ENCODE measurements at places on chromosomes 16 and 17.

- no peaks in the 10 kb centered on the region for H3K27me3 ChIP-seq
- no peak overlapping the region for H3K4me3 ChIP-seq
- no peaks in the 10 kb centered on the region for H3K36me3 ChIP-seq
Measured at GRCh38 chr16:3580686-3581085, 3.5 kb upstream of the NLRC3 start.

DNA sequence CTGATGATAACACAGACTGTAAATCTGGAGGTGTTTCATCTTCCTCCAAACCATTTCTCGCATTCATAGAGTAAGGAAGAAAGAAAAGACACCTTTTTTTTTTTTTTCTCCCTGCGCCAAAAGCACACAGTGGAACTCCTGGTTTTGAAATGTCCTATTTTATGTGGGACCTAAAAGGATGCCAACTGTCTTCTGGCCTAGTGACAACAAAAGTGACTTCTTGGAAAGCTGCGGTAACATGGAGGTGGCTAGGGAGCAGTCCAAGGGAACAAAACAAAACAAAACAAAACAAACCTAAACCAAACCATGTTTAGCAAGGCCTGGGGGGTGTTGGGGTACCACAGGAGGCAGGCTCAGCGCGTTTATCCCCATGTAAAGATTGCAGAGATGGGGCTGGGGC is 174.8 kb downstream of the XYLT1 start:
- H3K4me3 ChIP-seq: no peak overlapping the region
- no peaks in the 10 kb centered on the region for H3K27me3 ChIP-seq
- H3K27ac ChIP-seq: no peak overlapping the region
- no peak for DNase-seq
- H3K36me3 ChIP-seq: no peaks in the 10 kb centered on the region
- no peaks in the 10 kb centered on the region for H3K4me1 ChIP-seq

DNA sequence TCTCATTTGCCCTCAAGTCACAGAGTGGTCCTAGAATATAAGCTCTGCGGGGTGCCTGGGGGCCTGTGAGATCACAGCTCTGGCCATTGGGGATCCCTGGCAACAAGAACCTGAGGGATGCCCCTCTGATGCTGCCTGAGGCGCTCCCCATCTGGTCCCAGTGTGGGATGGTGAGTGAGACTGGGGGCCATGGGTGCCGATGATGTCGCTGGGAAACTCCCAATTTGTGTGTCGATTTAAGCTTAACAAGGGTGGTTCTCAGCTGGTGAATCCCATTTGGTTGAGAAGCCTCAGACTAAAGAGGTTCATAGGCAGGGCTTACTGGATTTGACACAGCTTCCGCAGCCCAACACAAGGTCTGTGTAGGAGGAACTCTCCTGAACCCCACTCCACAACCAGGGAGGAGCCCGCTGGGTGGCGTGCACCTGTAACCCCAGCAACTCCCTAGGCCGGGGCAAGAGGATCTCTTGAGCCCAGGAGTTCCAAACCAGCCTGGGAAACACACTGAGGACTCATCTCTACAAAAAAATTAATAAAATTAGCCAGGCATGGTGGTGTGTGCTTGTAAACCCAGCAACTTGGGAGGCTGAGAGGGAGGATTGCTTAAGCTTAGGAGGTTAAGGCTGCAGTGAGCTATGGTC is 63.7 kb upstream of the SIAH1 start:
- H3K4me1 ChIP-seq: peaks cover 6% of the 10 kb centered on the region
- no peak for DNase-seq
- no peak overlapping the region for H3K4me3 ChIP-seq
- no peaks in the 10 kb centered on the region for H3K27me3 ChIP-seq

- no peak overlapping the region for H3K4me3 ChIP-seq
- no peaks in the 10 kb centered on the region for H3K27me3 ChIP-seq
- H3K27ac ChIP-seq: no peak overlapping the region
- DNase-seq: no peak
- H3K36me3 ChIP-seq: no peaks in the 10 kb centered on the region
- H3K4me1 ChIP-seq: no peaks in the 10 kb centered on the region
Measured at GRCh38 chr17:76149214-76149613, 8.2 kb upstream of the FOXJ1 start.

- no peaks in the 10 kb centered on the region for H3K36me3 ChIP-seq
- no peak overlapping the region for H3K4me3 ChIP-seq
- no peak for DNase-seq
Measured at GRCh38 chr16:89845417-89845816, 17.1 kb downstream of the SPIRE2 start.

DNA sequence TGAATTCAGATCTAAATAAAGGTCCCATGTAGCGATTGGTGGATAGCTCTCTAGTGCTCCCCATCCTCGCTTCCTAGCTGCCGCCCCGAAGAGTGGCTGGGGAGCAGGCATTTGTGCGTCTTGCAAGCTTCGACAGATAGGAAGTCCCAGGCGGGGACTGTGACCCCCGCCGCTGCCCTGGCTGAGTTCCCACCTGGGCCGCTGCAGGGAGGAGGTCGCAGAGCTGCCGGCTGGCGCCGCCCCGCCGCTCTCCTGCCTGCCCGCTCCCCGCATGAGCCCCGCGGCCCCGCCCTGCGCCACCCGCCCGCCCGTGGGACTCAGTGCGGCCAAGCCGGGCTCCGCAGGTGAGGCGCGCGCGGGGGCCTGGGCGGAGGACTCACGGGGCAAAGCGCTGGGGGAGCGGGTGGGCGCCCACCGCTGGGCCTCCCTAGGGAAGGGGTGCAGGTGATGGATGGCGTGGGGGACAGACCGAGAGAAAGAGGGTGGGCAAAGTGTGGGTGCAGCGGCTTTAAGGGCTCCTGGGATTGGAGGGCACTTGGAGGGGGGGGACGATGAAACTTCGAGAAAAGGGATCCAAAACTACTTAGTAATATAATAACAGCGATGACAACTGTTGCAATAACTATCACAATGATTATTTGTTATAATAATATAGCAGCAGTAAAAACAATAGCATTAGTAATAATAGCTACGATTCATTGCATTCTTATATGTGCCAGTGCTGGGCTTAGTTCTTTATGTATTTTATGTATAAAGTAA is at the start of gene OTOA:
Gene OTOA (plus strand): TSS at position 80 of the 759 bp plus-strand sequence. CDS start 14,547 bp downstream, outside the sequence.
- no peaks in the 10 kb centered on the region for H3K27me3 ChIP-seq
- H3K27ac ChIP-seq: no peak within 1 kb of the TSS
- no peaks in the 10 kb centered on the region for H3K4me1 ChIP-seq
- peak; percentile 56 for DNase-seq
- no peak within 1 kb of the TSS for H3K4me3 ChIP-seq

DNA sequence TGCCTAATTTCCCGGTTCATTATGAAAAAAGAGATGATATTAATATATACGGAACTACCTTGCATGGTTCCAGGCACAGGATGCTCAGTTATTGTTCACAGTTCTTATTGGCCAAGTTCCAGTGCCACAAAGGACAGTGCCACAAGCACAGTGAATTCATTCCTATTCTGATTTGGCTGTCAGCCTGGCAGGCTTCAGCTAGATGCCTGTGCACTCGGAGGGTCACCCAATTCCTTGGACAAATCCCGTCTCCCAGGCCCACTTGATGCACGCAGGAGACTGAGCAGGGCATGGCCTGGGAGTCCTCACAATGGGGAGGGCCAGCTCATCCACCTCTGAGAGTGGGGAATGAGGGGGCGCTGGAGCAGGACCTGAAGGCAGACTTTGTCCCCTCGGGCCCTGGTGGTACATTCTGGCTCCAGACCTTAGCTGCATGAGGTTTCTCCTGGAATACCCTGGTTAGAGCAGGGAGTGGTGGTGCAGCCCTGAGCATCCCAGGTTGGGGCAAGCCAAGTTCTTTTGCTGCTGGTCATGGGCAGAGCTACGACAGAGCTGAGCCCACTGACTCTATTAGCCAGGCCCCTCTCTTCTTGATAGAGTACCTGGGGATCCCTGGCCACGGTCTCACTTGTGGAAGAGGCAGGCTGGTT is 41.4 kb downstream of the MIS12 start:
- no peaks in the 10 kb centered on the region for H3K27me3 ChIP-seq
- DNase-seq: peak; percentile 73
- no peaks in the 10 kb centered on the region for H3K4me1 ChIP-seq
- no peak overlapping the region for H3K4me3 ChIP-seq
- H3K36me3 ChIP-seq: no peaks in the 10 kb centered on the region

DNA sequence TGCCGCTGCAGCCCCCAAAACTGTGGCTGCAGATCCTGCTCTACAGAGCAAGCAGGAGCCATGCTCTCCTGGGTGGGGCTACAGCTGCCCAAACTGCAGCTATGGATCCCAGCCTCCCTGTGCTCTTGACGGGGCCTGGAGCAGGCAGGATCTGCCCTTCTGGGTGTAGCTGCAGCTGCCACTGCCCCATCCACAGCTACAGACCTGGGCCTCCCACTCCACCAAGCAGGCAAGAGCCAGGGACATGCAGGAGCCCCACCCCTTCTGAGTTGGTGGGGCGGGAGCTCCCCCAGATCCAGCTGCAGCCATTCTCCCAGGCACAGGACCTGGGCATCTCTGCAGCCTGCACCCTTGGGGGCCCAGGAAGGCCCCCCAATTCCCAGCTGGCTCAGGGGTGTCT is 551.2 kb upstream of the CA10 start:
- H3K36me3 ChIP-seq: no peaks in the 10 kb centered on the region
- H3K4me1 ChIP-seq: no peaks in the 10 kb centered on the region
- DNase-seq: no peak
- no peaks in the 10 kb centered on the region for H3K27me3 ChIP-seq
- H3K27ac ChIP-seq: no peak overlapping the region

DNA sequence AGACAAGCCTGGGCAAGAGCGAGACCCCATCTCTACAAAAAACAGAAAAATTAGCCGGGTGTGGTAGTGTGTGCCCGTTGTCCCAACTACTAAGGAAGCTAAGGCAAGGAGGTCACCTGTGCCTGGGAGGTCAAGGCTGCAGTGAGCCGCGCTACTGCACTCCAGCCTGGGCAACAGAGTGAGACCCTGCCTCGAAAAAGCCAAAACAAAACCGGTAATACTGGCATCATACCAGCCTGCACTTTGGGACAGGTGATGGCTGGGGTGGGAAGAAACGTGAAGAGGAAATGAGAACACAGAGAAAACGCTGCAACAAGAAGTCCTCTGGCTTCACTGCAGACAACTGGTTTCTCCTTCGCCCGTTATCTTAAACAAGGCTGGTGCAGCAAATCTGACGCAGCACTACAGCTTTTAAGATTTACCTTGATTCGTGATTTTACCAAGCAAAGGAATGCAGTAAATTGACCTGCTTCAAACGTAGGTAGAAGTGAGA is 725 bp upstream of the CASC3 start:
- H3K36me3 ChIP-seq: peaks cover 9% of the 10 kb centered on the region
- no peaks in the 10 kb centered on the region for H3K27me3 ChIP-seq
- H3K4me3 ChIP-seq: peak overlapping the region; percentile 76
- H3K27ac ChIP-seq: peak overlapping the region; percentile 91
- no peak for DNase-seq

GRCh38 chr16:27231692-27232060 is 28.4 kb downstream of the KDM8 start:
- H3K4me3 ChIP-seq: no peak overlapping the region
- no peak for DNase-seq
- H3K27me3 ChIP-seq: no peaks in the 10 kb centered on the region
- H3K36me3 ChIP-seq: no peaks in the 10 kb centered on the region
- no peak overlapping the region for H3K27ac ChIP-seq
- no peaks in the 10 kb centered on the region for H3K4me1 ChIP-seq

DNA sequence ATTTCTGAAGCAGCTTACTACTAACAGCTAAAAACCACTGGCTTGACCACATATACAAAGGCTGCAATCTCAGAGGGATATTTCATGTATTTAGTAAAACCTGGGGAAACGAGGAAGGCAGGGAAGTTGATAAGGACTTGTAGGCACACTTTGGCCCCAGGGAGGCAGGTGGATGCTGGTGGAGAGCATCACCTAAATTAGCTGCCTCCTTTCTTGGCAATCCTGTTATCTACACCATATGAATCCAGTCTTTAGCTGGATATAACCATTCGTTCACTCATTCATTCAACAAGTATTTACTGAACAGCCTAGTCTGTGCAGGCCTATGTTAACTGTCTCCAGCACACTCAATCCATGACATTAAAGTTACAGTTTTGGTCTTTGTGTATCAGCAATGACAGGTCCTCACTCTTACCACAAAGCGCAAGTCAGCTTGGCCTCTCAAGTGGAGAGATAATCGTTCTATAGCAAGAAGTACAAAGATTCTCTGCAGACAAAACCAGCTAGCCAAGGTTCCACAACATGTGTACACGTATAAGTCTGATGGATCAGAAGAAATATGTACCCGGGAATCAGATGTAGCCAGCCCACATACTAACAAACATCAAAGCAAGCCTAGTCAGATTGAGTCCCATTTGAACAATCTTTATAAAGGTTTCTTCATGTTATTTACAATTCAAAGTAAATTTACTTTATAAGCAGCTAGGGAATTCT is 10.8 kb downstream of the MRPS23 start:
- peaks cover 6% of the 10 kb centered on the region for H3K36me3 ChIP-seq
- no peaks in the 10 kb centered on the region for H3K27me3 ChIP-seq
- DNase-seq: no peak
- H3K27ac ChIP-seq: no peak overlapping the region
- peaks cover 4% of the 10 kb centered on the region for H3K4me1 ChIP-seq
- H3K4me3 ChIP-seq: no peak overlapping the region

GRCh38 chr16:64122177-64122576 is 999.7 kb downstream of the CDH11 start:
- no peaks in the 10 kb centered on the region for H3K27me3 ChIP-seq
- no peak overlapping the region for H3K27ac ChIP-seq
- no peaks in the 10 kb centered on the region for H3K36me3 ChIP-seq
- H3K4me3 ChIP-seq: no peak overlapping the region
- no peaks in the 10 kb centered on the region for H3K4me1 ChIP-seq
- no peak for DNase-seq

GRCh38 chr16:84996365-84996764 is 15.0 kb downstream of the ZDHHC7 start:
- no peak for DNase-seq
- H3K27ac ChIP-seq: no peak overlapping the region
- no peaks in the 10 kb centered on the region for H3K27me3 ChIP-seq
- peaks cover 20% of the 10 kb centered on the region for H3K36me3 ChIP-seq
- peaks cover 6% of the 10 kb centered on the region for H3K4me1 ChIP-seq
- H3K4me3 ChIP-seq: no peak overlapping the region

- H3K4me3 ChIP-seq: no peak overlapping the region
- H3K4me1 ChIP-seq: no peaks in the 10 kb centered on the region
- H3K27me3 ChIP-seq: no peaks in the 10 kb centered on the region
- H3K36me3 ChIP-seq: no peaks in the 10 kb centered on the region
- H3K27ac ChIP-seq: no peak overlapping the region
- no peak for DNase-seq
Measured at GRCh38 chr16:1281517-1281916, 25.6 kb downstream of the TPSD1 start.

- no peak overlapping the region for H3K4me3 ChIP-seq
- no peaks in the 10 kb centered on the region for H3K4me1 ChIP-seq
- peaks cover 25% of the 10 kb centered on the region for H3K27me3 ChIP-seq
- no peaks in the 10 kb centered on the region for H3K36me3 ChIP-seq
- no peak overlapping the region for H3K27ac ChIP-seq
Measured at GRCh38 chr17:74923538-74924249, 379 bp upstream of the OTOP2 start.
